ENCODE measurements at places on chromosomes 2 and 18.
A peak's percentile ranks its signal among the peaks of the same experiment; 100 is the strongest.

GRCh38 chr18:7598167-7599047 is 31.3 kb downstream of the PTPRM start:
- no peak for DNase-seq

DNA sequence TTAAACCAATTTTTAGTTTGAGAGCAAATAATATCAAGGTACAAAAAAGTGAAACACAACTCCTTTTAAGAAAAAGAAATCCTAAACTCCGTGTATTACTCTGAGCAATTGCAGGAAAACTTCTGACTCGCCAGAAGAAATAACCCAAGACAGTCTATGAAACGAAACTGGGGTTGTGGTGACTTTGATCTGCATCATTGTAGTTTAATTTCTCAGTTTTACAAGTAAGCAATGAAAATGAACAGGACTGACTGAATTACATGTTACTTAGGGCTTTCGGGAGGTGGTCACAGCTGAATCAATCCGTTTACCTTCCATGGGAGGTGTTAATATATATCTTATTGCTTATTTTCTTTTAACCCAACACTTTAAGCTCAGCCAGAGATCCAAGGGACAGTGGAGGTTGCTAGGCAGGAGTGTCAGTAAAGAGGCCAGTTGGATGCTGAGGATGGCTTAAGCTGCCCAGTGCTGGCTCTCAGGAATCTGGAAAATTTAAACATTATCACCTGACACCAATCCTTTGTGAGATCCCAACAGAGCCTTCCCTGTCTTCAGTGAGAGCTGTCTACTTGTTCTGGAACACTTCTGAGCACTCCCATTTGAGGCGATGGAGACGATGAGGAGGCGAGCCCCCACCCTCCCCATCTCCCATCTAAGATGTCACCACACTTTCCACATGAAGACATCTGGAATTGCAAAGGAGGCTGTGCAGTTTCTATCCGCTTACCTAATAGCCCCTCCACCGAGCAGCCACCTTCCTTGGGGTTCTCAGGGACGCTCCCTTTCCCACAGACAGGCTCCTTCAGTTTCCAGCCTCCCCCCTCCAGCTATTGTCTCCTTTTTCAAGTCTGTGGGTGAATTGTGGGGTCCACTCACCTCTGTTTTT is 3.6 kb upstream of the RAB31 start:
- DNase-seq = no peak

DNA sequence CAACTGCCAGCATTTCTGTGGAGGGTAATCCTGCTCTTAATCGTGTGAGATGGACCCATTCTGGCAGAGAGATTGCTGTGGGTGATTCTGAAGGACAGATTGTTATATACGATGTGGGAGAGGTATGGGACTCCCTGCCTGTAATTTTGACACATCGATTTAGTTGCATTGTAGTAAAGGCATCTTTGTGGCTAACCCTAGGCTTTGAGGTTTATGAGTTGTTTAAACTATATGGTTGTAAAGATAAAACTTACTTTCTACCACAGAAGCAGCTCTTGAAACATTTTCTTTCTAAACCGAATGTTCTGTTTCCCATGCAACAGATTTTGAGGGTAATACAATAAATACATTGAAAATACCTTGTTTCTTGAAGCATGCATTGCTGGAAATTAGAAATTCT is 58.5 kb downstream of the DYNC1I2 start:
- DNase-seq = no peak

DNA sequence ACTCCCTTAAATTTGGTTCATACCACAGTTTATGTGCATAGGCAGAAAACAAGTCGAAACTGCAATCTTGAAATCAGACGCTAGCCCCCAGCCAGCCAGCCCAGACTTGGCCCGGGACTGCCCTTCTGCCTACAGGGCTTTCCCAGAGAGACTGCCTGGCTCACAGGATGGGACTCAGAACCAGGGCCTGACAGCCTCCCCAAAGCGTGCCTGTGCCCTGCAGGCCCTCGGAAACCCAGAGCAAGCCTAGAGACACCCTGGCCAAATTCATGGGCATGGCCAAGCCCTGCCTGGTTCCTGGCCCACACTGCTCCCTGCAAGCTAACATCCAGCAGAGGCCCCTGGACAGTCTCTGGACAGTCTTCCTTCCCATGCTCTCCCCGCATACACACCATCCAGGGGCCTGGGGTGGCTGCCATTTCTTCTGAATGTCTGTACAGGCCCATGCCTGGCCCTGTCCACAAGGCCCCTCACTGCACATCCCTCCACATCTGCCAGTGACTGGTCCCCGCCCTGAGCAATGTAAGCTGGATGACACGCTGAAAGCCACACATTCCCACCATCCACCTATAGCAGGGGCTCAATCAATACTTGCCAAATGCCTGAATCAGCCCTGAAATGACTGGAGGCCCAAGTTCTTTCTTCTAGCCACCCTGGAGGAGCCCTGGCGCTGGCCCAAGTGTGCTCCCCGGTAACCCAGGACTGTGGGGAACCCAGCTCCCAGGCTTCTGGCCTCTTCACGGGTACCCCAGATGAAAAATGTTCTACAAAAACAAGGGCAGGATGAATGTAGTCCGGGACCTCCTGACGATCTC is 73.1 kb downstream of the HDAC4 start:
- DNase-seq = no peak

- DNase-seq = no peak
Measured at GRCh38 chr2:171173087-171173486, 12.4 kb upstream of the TLK1 start.

GRCh38 chr2:181241797-181242196 is 215.4 kb upstream of the ITGA4 start:
- no peak for DNase-seq

DNA sequence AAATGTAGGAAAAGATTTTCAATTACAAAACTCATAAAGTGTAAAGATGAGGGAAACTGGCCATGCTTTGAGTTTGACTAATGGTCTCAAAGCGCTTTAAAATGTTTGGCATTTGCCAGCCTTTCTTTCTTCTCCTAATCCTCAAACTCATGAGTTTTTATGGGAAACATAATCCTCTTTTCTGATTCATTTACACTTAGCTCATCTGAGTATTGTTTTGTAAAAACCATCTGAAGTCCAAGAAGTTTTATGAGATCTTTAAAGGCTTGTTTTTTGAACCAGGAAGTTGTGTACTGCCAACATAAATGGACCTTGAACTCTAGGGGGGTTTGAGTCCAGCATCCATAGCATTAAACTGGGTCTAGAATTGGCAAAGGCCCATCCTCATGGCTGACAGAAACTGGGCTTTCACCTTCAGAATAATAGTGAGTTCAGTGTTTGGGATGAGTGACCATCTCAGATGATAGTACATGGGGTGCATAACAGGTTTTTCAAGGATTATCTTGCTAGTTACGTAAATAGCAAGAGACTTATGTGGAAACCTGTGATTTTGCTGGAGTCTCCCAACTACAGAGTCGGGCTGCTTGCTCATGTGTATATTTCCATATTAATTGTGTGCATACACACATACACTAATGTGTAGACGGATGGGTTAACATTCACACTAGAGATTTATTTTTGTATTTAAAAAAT is 3.8 kb upstream of the LTBP1 start:
- no peak for DNase-seq

- DNase-seq = no peak
Measured at GRCh38 chr18:9750606-9751304, 42.7 kb downstream of the RAB31 start.

DNA sequence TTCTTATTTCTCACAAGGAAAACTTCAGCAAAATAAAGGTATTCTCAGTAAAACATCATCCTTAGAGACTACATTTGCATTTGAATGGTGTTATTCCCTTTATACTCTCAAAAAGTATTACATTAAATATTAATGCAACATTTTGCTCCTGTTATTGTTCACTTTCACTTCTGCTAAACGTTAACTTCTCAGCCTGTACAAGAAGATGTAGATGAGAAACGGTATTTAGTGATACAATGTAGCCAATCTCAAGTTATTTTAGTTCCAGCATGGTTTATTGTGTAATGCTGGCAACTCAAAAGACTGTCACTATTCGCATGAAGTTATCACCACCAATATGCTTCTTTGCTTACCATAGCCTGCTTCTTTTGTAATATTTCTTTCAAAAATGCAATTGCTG is 514.1 kb downstream of the CPS1 start:
- no peak for DNase-seq

GRCh38 chr18:3494245-3494526 is 44.2 kb downstream of the TGIF1 start:
- no peak for DNase-seq

GRCh38 chr2:62036761-62037250 is 131.3 kb downstream of the COMMD1 start:
- no peak for DNase-seq

DNA sequence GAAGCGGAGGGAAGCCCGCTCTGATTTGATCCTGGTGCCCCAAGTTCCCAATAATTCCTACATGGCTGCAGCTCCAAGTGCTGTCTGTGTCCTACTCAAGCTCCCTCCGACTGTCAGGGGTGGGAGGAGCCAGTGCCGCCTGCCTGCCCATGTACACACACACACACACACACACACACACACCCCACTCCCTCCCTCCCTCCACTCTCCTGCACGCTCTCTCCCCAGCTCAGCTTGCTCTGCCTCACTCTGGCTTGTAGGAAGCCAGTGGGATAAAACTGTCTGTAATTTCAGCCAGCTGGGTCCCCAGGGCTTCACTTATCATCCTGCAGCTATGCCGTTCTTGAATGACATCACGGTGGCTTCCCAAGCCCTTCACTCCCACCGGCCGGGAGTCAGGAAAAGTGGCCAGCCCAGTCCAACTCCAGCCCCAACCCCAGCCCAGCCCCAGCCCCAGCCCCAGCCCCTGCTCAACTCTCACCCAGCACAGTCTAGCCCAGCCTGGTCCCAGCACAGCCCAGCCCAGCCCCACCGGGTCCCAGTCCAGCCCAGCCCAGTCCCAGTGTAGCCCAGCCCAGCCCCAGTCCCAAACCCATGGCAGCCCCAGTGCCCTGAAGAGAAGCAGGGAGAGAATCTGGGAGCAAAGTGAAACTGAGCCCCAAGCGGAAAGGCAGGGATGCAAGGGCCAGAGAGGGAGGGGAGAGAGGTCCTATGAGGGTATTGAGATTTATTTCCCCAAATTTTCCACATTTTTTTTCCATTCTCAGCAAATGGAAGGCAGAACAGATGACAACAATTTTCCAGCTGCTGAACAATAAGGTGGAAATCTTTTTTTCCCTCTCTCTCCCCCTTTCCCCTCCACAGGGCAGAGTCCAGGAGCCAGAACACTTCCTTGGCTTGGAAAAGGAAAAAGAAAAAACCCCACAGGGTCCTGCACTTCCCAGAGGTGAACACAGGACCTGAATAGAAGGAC is 144.0 kb downstream of the TNS1 start:
- DNase-seq = peak; percentile 95

- no peak for DNase-seq
Measured at GRCh38 chr2:71423817-71424420, 29.4 kb upstream of the DYSF start.

DNA sequence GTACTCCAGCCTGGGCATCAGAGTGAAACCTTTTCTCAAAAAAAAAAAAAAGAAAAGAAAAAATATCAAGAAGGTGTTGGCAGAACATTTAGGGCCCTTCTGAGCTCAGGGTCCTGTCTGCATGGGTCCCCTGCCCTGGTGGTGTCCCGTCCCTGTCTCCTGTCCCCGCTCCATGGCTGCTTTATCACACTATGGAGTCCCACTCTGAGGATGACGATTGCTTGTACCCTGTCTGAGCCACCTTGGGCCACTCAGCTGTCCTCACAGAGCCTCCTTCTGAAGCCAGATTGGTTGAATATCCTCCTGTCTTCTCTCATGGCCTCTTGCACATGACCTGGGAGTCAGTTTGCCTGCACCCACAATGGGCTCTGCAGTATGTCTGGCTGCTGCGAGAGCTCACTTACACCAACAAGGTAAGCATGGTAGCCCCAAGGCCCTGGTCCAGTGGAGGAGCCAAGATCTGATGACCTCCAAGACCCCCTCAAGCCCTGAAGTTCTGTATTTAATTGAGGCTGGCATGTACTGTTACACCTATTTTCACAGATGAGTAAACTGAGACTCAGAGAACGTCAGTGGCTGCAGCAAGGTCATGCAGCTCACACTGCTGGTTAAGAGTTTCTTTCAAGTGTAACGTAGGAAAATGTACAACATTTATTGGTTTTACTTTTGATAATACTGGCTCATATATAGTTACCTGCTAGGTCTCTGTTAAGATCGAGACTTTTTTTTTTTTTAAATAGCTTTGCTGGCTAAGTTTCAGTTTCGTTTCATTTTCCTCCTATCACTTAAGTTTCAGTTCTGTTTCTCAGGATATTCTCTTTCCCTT is 16.9 kb upstream of the ZCCHC2 start:
- DNase-seq = no peak

GRCh38 chr2:66869076-66869475 is 434.2 kb downstream of the MEIS1 start:
- no peak for DNase-seq

DNA sequence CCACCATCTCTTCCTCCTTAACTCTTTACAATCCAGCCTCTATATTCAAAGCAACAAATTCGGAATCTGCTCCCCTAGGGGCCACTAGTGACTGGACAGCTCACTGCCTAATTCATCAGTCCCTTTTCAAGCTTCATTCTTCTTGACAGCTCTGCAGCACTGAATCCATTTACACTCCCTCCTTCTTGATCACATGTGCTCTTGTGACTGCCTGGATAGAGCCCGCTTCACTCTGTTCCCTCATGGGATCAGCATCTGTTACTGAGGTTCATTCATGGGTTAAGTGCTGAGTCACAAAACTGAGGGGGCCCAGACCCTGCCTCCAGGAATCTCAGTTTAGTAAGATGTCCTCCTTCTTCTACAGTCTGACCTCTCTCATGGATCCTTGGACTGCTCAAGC is 81.5 kb downstream of the CYRIA start:
- DNase-seq = no peak

DNA sequence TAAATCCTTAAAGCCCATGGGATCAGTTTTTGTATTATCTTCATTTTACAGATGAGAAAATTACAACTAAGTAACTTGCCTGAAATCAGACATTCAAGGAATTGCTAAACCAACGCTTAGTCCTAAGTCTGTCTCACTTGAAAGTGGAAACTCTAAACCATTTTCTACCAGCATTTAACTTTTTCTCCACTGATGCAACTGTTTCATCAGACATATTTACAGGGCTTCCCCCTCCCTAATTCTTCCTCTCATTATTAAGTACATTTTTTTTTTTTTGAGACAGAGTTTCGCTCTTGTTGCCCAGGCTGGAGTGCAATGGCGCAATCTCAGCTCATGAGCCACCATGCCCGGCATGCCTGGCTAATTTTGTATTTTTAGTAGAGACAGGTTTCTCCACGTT is 88.6 kb downstream of the ACVR1C start:
- no peak for DNase-seq

GRCh38 chr2:200403814-200404213 is 97.3 kb downstream of the SPATS2L start:
- DNase-seq = no peak

DNA sequence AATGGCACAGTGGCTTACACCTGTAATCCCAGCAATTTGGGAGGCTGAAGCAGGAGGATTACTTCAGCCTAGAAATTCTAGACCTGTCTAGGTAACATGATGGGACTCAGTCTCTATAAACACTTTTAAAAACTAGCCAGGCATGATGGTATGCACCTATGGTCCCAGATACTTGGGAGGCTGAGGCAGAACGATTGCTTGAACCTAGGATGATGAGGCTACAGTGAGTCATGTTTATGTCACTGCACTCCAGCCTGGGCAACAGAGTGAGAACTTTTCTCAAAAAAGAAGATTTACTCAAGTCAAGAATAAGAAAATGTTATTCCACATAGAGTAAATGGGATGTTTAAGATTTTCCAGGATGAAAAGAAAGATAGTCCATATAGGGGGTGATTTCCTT is 158.6 kb downstream of the HNMT start:
- no peak for DNase-seq

All from thyroid gland (tissue), 4 donors.